ENCODE measurements at places on chromosomes 3 and 15.

DNA sequence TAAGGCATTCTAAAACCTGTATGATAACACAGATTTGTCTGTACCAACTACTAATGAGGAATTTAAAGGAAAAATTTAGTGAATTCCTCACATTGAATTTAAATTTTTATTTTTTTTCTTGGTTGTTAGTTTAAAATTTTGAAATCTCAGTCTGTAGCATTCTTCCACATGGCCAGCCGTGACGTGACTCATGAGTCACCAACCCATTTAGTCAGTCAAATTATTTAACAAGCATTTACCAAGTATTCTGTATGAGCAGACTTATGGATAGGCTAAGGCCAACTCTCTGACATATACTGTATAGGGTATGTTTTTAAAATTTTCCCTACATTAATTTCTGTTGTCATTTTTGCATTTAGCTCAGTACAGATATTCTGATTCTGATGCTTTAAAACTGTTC lies 112.9 kb downstream of the CNTN4 start:
- no peak overlapping the region for H3K27ac ChIP-seq
- DNase-seq = no peak

DNA sequence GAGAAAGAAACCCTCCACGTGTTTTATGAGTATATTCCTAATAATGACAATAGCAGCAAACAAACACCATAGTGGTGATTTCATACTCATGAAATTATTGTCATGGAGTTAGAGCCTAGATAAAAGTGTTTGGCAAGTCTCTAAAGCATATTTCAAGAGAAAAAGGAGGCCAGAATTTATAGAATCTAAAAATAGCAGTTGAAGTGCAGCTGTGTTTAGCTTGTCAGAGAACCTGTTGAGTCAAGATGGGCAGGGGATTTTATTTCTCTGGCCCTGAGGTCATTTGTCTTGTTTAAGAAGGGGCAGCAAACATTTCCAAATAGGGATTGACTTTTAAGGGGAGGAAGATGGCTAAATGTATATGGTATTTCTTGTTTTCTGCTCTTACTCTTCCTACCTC lies 279.6 kb upstream of the CTDSPL start:
- no peak for DNase-seq
- H3K36me3 ChIP-seq = no peaks in the 10 kb centered on the region
- H3K4me3 ChIP-seq = no peak overlapping the region
- peaks cover 86% of the 10 kb centered on the region for H3K27me3 ChIP-seq

- H3K36me3 ChIP-seq = no peaks in the 10 kb centered on the region
- H3K4me3 ChIP-seq = no peak overlapping the region
- no peaks in the 10 kb centered on the region for H3K4me1 ChIP-seq
- no peaks in the 10 kb centered on the region for H3K27me3 ChIP-seq
- DNase-seq = no peak
- H3K27ac ChIP-seq = no peak overlapping the region
These were observed 106.5 kb upstream of the CMC1 start for GRCh38 chr3:28134792-28135375.

DNA sequence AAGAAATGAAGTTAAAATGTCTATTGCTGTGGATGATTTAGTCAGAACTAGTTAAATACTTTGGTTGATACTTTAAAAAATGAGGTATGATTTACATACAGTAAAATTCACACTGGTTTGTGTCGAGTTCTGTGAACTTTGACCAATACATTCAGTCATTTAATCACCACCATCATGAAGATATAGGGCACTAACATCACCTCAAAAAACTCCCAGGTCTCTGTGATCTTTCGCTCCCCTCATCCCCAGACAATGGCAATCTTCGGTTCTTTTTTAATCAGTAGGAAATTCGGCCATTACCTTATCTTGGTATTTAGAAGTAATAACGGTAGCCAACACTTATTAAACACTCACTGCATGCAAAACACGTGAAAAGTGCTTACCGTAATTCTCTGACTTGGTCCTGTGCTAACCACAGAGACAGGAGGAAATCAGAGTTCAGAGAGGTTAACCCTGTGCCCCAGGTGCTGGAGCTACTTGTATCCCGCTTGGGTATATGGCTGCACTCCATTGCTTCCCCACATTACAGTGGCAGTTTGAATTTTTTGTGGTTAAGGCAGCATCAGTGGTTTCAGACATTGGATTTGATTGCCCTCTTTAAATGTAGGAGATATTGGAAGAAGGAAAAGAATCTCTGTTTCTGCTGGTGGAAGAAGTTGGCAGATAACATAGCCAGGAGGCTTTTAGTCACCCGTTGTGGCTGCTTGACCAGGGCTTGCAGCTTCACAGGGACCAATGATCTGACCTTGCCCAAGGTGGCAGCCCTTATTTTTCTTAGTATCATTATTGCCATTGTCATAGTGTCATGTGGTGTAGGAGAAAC lies 4.2 kb downstream of the PLCL2 start:
- H3K4me1 ChIP-seq = peaks cover 25% of the 10 kb centered on the region
- H3K27ac ChIP-seq = peak overlapping the region; percentile 24
- peak overlapping the region; percentile 24 for H3K4me3 ChIP-seq
- DNase-seq = no peak
- no peaks in the 10 kb centered on the region for H3K27me3 ChIP-seq

- DNase-seq = peak; percentile 34
- no peaks in the 10 kb centered on the region for H3K36me3 ChIP-seq
- H3K27ac ChIP-seq = peak overlapping the region; percentile 71
- H3K4me1 ChIP-seq = peaks cover 75% of the 10 kb centered on the region
These were observed 9.9 kb downstream of the ZBED2 start for GRCh38 chr3:111585217-111585616.

GRCh38 chr15:43085921-43086320 lies 19.9 kb downstream of the UBR1 start:
- H3K27ac ChIP-seq = no peak overlapping the region
- H3K36me3 ChIP-seq = no peaks in the 10 kb centered on the region
- DNase-seq = no peak
- H3K4me1 ChIP-seq = no peaks in the 10 kb centered on the region
- H3K27me3 ChIP-seq = no peaks in the 10 kb centered on the region

GRCh38 chr3:59680919-59681318 lies 631.1 kb upstream of the CFAP20DC start:
- no peaks in the 10 kb centered on the region for H3K4me1 ChIP-seq
- DNase-seq = no peak
- no peak overlapping the region for H3K27ac ChIP-seq
- H3K4me3 ChIP-seq = no peak overlapping the region
- H3K36me3 ChIP-seq = no peaks in the 10 kb centered on the region

GRCh38 chr3:8625991-8626390 lies 18.6 kb downstream of the SSUH2 start:
- DNase-seq = no peak
- H3K27ac ChIP-seq = no peak overlapping the region
- H3K4me3 ChIP-seq = no peak overlapping the region
- H3K4me1 ChIP-seq = peaks cover 29% of the 10 kb centered on the region
- peaks cover 9% of the 10 kb centered on the region for H3K36me3 ChIP-seq

DNA sequence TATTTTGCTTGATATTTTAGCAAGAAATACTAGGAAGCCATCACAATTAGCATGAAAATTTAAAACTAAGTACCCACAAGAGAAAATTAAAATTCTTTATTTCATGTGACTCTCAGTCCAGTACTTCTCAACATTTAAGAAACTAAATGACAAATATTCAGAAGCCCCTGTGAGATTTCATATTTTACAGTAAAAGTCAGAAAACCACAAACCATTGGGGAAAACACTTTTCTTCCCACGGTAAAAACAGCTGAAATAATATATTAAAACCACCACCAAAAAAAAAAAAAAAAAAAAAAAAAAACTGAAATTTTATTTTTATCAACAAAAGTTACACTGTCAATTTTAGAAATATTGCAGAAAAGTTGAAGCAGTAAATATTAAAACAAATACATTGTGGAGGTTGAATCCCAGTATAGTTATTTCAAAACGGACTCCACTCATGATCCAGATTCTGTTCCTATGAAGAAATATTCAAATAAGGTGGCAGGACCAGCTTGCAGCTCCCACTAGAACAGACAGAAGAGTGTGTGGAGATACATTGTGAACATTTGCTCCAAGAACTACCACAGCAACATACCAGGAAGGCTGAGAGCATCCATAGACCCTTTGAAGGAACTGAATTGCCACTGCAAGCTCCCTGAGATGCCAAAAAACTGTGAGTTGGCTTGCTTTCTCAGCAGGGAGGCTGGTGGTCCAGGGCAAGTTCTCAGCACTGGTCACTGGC lies 308.2 kb downstream of the CTNNB1 start:
- H3K36me3 ChIP-seq = no peaks in the 10 kb centered on the region
- DNase-seq = no peak
- H3K27ac ChIP-seq = no peak overlapping the region
- no peak overlapping the region for H3K4me3 ChIP-seq
- H3K4me1 ChIP-seq = no peaks in the 10 kb centered on the region
- H3K27me3 ChIP-seq = no peaks in the 10 kb centered on the region

DNA sequence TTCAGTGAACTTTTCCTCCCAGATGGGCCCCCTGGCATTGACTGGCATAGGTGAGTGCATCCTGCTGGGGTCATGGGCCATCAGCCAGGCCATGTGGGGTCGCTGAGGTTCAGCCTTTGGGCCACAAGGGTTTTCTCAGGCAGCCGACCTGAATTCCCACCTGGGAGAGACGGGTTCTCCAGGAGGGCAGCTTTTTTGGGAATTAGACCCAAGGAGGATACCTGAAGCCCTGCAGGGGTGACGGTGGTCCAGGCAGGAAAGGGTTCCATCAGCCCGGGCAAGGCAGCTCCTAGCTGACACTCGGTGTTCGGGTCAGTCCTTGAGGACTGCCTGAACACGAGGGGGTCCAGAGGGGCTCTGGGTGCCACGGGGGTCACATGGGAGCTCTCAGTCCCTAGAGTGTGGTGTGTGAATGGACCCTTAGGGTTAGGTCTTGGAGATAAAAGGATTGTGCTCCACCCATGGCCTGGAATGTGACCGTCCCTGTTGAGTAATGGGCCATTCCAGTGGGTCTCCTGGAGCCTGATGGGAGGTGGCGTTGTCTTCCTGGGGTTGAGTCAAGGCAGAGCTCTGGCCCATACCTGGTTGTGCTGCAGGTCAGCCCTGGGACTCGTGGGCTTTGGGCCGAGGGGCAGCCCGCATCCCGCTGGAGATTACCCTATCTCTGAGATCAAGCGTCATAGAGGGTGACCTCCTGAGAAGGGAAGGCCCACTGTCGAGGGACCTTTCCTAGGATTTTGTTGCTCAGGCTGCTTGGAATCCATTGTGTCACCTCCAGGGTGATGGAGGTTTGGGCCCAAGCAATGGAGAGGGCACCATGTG lies 192.8 kb downstream of the UBE3A start:
- no peaks in the 10 kb centered on the region for H3K27me3 ChIP-seq
- no peak overlapping the region for H3K4me3 ChIP-seq
- no peaks in the 10 kb centered on the region for H3K36me3 ChIP-seq
- no peak for DNase-seq
- H3K4me1 ChIP-seq = no peaks in the 10 kb centered on the region

DNA sequence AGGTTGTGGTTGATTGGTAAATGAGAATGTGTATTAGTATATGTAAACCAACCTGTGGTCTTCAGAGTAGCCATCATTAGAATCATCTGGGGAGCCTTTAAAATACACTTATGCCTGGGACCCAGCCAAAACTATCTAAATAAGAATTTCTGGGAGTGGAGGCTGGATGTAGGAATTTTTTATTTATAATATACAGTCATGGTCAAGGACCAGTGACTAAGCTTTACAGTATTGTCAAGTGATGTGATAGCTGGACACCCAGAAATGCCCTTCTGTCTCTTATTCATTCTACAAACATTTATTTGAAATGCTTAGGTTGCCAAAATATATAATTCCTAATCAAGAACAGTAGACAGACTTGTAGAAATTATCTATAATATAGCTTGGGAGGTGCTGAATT lies 132.2 kb downstream of the MBNL1 start:
- no peaks in the 10 kb centered on the region for H3K36me3 ChIP-seq
- H3K27ac ChIP-seq = no peak overlapping the region
- DNase-seq = no peak
- H3K4me3 ChIP-seq = no peak overlapping the region

GRCh38 chr3:48402281-48402732 lies 27.6 kb downstream of the PLXNB1 start:
- H3K27ac ChIP-seq = peak overlapping the region; percentile 20
- H3K4me1 ChIP-seq = peaks cover 13% of the 10 kb centered on the region

GRCh38 chr3:138761002-138761401 lies 73.7 kb downstream of the PIK3CB start:
- no peak overlapping the region for H3K27ac ChIP-seq
- no peaks in the 10 kb centered on the region for H3K36me3 ChIP-seq
- peaks cover 8% of the 10 kb centered on the region for H3K4me1 ChIP-seq
- no peak for DNase-seq

DNA sequence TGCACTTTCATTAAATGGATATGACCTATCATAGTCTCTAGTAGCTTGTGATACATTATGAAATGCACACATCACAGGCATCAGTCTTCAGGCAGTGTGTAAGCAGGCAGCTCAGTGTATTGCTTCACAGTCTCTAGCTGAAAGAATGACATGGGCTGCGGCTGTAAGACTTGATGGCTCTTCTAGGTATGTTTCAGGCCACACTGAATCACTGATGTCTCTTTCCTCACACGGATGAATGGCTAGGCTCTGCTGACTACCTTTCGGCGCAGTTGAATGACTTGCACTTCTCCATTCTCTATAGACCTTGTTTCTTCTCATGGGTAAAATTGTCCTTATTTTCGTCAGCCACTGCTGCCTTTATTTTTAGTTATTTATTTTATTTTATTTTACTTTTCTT lies 15.4 kb downstream of the APH1B start:
- DNase-seq = no peak
- H3K4me1 ChIP-seq = peaks cover 9% of the 10 kb centered on the region
- H3K27me3 ChIP-seq = no peaks in the 10 kb centered on the region
- no peaks in the 10 kb centered on the region for H3K36me3 ChIP-seq
- H3K4me3 ChIP-seq = no peak overlapping the region
- H3K27ac ChIP-seq = no peak overlapping the region

DNA sequence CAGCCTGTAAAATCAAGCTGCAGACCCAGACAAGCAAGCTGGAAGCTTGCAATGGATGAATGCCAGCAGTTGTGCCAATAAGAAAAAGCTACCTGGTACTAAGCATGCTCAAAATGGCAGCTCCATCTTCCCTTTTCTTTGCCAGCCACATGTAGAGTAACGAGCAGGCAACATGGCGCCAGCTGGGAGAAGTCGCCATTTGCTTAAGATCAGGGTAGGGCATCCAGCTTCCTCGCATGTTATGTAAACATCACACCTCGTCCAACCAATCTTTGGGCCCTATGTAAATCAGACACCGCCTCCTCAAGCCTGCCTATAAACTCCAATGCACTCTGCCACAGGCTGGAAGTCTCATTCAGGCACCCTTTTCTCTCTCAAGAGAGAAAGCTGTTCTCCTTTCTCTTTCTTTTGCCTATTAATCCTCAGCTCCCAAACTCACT lies 973.9 kb downstream of the FHIT start:
- H3K4me3 ChIP-seq = no peak overlapping the region
- no peaks in the 10 kb centered on the region for H3K36me3 ChIP-seq
- H3K4me1 ChIP-seq = no peaks in the 10 kb centered on the region
- no peaks in the 10 kb centered on the region for H3K27me3 ChIP-seq
- DNase-seq = no peak

GRCh38 chr3:115624029-115624741 lies 875 bp downstream of the GAP43 start:
- peaks cover 45% of the 10 kb centered on the region for H3K27me3 ChIP-seq
- no peaks in the 10 kb centered on the region for H3K36me3 ChIP-seq
- H3K4me1 ChIP-seq = no peaks in the 10 kb centered on the region
- H3K4me3 ChIP-seq = no peak overlapping the region
- DNase-seq = no peak
